ENCODE measurements at places on chromosomes 4 and X.

GRCh38 chr4:38072578-38072977 is 112.4 kb downstream of the PTTG2 start:
- DNase-seq, result no peak

DNA sequence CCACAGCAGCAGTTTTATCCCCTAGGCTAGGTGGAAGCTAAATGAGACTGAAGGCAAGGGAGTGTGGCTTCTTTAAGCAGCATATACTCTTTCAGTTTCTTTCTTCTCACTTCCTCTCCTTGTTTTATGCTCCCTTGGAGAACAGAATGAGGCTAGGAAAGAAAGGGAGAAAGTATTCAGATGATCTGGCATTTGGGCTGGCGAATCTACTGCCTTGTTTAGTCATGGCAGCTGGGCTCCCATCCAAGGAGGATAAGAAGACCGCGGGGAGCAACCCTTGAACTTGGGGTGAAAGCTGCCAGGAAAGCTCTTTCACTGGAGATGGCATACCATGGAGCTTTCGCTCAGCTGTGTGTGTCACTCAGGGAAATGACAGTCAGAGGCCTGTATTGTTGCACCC is 72.1 kb downstream of the ARHGEF38 start:
- DNase-seq, result no peak

- DNase-seq, result no peak
Observed at GRCh38 chrX:137426695-137427425, 139.1 kb upstream of the ZIC3 start.

GRCh38 chr4:7375427-7375826 is 59.3 kb downstream of the PSAPL1 start:
- DNase-seq, result no peak

- DNase-seq, result no peak
Observed at GRCh38 chr4:44671636-44672035, 6.6 kb upstream of the GUF1 start.

DNA sequence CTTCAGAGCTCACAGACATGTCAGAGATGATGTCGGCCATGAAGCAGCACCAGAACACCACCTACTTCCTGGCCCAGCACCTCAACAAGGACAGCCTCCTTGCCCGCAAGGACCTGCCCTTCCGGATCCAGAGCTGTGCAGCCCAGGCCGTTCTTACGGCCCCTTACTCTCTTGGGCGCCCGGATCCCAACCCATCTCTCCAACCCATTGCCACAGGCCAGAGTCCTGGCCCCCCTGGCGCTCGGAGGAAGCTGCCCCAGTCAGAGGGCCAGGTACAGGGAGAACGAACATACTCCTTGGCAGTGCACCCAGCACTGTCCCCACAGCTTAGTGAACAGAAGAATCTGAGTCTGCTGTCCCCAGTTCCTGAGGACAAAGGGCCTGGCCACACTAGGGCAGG is 27.9 kb upstream of the PRPS1 start:
- no peak for DNase-seq

- no peak for DNase-seq
Observed at GRCh38 chrX:132622130-132622529, 133.3 kb upstream of the MBNL3 start.

DNA sequence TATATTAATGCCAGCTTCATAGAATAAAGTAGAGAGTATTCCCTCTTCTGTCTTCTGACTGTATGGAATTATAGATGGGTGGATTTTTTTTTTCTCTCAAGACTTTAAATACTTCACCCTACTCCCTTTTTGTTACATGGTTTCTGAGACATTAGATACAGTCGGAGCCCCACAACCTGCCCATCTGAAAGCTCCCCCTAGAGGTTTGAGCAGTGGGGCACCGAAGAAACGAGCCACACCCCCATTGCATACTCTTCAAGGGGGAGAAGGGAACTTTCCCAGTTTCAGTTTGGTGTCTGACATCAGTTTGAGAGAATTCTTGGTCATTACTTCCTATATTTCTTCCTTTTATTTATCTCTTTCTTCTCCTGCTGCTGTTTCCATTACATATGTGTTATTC is 437.6 kb upstream of the AGA start:
- DNase-seq, result no peak

- DNase-seq, result no peak
Observed at GRCh38 chr4:5052204-5052702, 973 bp downstream of the STK32B start.

Measured in CD4-positive, alpha-beta T cell treated with Interleukin-10 for 1 hour (primary cell).